Esophagus squamous epithelium (tissue), 5 donors: ENCODE measurements at places on chromosomes 4 and X.

DNA sequence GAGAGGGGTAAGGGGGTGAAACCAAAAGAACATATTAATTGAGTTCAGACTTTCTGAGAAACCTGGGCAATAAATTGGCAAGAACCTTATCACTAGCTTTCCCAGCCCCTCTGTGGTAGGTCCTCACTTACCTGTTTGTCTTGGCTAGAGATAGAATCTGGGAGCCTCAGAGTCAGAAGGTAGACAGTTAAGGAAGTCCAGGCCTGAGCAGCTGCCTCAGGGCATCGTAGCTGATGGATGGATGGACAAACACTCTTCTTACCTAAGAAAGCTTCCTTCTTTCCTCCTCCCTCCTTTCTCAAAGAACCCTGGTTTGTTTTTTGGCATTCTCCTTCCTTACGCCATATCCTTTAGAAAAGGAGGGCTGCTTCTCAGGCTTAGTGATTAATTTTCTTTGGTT, 24.4 kb downstream of the FRAS1 start:
- DNase-seq, result no peak

- no peak for DNase-seq
These were observed 8.1 kb downstream of the CRMP1 start for GRCh38 chr4:5884796-5885195.

DNA sequence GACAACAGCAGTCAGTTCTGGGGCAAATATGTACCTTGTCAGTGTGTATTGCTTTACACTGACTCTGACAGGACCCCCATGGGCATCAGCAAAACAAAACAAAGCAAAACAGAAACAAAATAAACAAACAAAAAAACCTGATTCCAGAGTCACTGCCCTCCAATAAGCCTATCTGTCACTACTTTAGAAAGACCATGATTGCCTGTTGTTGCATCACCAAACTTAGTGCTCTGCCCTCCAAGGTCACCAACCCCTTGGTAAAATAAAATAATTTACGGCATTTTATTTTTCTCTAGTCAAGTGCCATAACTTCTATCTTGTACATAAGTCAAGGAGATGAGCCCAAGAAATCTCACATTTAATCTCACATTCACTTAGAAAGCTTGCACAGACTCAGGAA, 120.9 kb upstream of the ADAMTS3 start:
- DNase-seq, result no peak

DNA sequence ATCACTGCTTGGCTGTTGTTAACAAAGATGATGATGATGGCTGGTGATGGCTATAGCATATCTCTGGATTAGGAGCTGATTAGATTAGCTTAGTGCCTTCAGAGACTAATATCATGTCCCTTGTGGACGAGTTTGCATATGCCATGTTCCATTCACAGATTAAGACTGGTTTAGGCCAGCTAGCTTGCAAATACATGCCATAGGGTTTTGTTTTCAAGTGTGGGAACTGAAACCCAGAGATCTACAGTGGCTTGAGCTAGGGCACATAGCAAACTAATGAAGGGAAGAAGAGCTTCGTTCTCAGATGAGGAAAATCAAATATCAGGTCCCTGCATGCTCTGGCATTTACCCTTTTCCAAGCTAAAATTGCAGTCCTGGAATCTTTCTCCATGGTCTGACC, 492.3 kb downstream of the MAGEE1 start:
- no peak for DNase-seq

- DNase-seq, result no peak
These were observed 36.1 kb downstream of the EVC start for GRCh38 chr4:5746829-5747737.

DNA sequence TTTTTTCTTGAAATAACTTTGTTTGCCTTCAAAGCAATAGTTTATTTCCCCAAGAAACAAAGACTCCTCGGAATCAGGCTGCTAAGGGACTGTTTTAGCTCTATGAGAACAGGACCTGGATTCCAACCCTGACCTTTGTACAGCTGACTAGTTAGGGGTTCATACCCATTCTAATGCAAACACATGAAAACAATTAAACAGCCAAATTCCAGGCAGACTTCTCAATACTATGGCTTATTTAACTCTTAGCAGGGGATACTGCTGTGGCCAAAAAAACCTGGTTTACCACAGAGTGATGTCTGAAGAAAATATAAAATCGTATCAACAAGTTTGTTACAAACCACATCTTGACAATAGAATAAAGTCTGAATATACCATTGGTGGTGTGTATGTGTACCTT, 129.6 kb upstream of the INTU start:
- DNase-seq, result no peak

GRCh38 chr4:181687116-181687515, 556.1 kb upstream of the TENM3 start:
- no peak for DNase-seq
